ENCODE measurements at places on chromosomes 6 and 20. TPM values are rescaled to one million over a fixed set of nuclear protein-coding genes. Genes with fewer than 3 reads are reported as not detected.

The MOG gene
- not detected for total RNA-seq

The LY6G6D gene
- 0.58 TPM for total RNA-seq

The NKX2-4 gene
- total RNA-seq = not detected

The TRIM40 gene
- total RNA-seq = not detected

The MYB gene
- 0.40 TPM for total RNA-seq

The NHLRC1 gene
- 2.5 TPM for total RNA-seq

The TBXT gene
- not detected for total RNA-seq

The C4A gene
- 13.0 TPM for total RNA-seq

The RSPO3 gene
- total RNA-seq = 8.8 TPM

The HTR1E gene
- not detected for total RNA-seq

The TMEM200A gene
- 9.2 TPM for total RNA-seq

The TINAG gene
- 0.04 TPM for total RNA-seq

The JPH2 gene
- total RNA-seq = 76.8 TPM

The MRPL2 gene
- total RNA-seq = 27.6 TPM

The OR2J3 gene
- not detected for total RNA-seq

The CAPN11 gene
- total RNA-seq = 0.18 TPM

The LCA5 gene
- 5.3 TPM for total RNA-seq
